Thoracic aorta (tissue), 2 donors: ENCODE measurements at places on chromosomes 13 and 19.

GRCh38 chr19:48614436-48615230 is at the start of gene FAM83E:
TSS of gene FAM83E (minus strand) at chr19:48615076. CDS start at chr19:48613372, 1,704 bp downstream.
- no peak for DNase-seq

- no peak for DNase-seq
Observed at GRCh38 chr19:30061223-30062064, 119.4 kb downstream of the URI1 start.

GRCh38 chr19:16359964-16360363 is 35.3 kb downstream of the KLF2 start:
- DNase-seq, result no peak

- peak; percentile 90 for DNase-seq
Observed at GRCh38 chr19:8513687-8514504, at the start of gene ZNF414. TSS of gene ZNF414 (minus strand) at chr19:8514167. CDS start at chr19:8514046, 121 bp downstream.

GRCh38 chr19:48454150-48454730 is 1.1 kb upstream of the KCNJ14 start:
- DNase-seq, result no peak

DNA sequence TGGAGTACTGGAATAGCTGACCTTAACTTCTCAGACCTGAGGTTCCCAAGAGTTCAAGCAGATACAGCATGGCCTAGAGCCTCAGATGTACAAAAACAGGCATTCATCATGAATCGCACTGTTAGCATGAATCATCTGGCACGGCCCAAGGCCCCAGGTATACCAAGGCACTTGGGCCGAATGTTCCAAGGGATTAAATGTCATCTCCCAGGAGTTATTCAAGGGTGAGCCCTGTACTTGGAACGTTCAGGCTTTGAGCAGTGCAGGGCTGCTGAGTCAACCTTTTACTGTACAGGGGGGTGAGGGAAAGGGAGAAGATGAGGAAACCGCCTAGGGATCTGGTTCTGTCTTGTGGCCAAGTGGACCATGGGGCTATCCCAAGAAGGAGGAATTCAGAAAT is 6.3 kb downstream of the KLK3 start:
- no peak for DNase-seq

GRCh38 chr19:1453525-1454364 is 3.8 kb downstream of the APC2 start:
- no peak for DNase-seq

DNA sequence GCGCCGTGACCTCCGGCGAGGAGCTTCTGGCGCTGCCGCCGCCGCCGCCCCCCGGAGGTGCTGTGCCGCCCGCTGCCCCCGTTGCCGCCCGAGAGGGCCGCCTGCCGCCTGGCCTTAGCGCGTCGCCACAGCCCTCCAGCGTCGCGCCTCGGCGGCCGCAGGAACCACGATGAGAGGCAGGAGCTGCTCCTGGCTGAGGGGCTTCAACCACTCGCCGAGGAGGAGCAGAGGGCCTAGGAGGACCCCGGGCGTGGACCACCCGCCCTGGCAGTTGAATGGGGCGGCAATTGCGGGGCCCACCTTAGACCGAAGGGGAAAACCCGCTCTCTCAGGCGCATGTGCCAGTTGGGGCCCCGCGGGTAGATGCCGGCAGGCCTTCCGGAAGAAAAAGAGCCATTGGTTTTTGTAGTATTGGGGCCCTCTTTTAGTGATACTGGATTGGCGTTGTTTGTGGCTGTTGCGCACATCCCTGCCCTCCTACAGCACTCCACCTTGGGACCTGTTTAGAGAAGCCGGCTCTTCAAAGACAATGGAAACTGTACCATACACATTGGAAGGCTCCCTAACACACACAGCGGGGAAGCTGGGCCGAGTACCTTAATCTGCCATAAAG is 4.8 kb downstream of the PDX1 start:
- no peak for DNase-seq

DNA sequence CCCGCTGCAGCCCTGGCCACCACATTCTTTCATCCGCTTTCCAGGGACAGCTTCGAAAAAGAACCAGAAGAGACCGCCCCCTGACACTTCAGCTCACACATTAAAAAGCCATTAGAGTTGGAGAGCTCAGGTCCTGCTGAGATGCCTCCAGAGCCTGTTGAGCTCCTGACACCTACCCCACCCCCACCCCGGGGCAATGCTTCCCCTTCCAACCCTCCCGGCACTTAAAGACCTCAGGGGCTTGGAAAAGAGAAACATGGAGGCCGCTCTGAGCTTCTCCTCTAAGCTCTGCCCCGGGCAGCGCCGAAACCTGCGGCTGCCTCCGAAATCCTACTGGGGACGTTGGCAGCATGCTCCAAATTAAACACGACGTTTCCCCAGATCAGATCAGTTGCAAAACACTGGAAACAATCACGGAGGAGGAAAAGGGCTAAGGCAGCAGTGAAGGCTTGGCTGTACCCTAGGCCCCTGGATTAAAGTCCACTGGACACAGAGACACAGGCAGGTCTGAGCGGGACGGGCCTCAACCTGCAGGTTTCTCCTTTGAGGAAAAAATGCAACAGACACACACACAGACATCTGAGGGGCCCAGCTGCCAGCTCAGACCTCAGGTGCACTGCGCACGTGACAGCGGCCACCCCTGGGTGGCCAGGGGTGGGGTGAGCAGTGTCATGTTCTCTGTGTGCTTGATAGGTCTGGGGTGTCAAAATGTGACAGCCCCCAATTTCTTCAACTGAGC is 9.6 kb downstream of the SH3GL1 start:
- DNase-seq, result no peak

GRCh38 chr19:11384778-11385129 is 640 bp upstream of the EPOR start:
- no peak for DNase-seq

DNA sequence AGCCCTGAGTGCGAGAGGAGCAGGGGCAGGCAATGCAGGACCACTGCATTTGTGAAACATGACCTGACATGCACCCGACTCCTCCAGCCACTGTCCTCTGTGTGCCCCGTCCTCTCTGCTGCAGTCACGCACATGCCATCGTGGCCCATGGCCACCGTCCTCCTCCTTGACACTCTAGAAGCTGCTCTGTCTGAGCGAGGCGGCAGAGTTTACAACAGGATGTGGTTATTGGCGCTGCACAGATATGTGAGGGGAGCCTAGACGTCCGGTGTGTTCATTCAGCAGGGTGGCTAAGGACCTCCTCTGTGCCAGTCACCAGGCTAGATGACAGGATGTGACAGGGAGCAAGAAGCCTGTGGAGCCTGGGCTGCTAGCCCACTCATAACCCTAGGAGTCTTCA is 277.8 kb downstream of the FOXO1 start:
- DNase-seq, result no peak

- DNase-seq, result no peak
Observed at GRCh38 chr19:7355871-7356270, 7.1 kb downstream of the ARHGEF18 start.

GRCh38 chr13:105202354-105202753 is 1333.1 kb downstream of the EFNB2 start:
- DNase-seq, result no peak

GRCh38 chr13:105719859-105720258 is 815.6 kb downstream of the EFNB2 start:
- no peak for DNase-seq

GRCh38 chr13:101474419-101474957 is 22.0 kb downstream of the ITGBL1 start:
- no peak for DNase-seq

DNA sequence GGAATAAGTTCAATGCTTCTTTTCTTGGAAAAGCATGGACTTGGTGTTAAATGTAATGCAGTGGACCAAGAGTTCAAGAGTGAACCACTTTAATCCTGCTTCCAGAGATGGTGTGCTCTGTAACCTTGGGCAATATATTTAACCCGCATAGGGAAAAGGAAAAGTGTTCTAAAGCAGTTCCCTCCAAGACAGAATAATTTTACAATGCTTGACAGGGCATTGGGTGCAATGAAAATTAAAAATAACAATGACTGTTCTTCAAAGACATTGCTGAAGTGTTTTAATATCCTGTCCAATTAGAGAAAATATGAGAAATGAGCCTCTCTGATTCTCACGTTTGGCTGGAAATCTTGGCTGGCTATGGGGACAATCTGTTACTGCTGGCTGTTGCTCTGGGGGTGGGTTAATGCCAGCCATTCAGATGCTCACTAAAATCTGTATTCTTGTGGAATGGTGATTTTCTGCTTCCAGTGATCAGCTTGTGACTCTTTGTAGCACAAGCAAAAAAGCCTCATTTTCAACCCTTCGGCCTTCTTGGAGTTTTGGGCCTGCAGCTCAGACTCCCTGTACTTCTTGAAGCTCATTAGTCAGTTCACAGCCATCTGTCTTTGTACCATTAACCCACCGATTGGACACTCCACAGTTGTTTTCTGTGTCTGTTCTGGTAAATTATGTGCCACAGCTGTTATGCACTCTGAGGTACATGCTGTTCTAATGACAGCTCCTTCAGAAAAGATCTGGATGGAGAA is 310.6 kb downstream of the LMO7 start:
- no peak for DNase-seq

- no peak for DNase-seq
Observed at GRCh38 chr13:20127262-20127561, 33.6 kb downstream of the GJA3 start.

- no peak for DNase-seq
Observed at GRCh38 chr13:49855930-49856329, 63.4 kb upstream of the KPNA3 start.

DNA sequence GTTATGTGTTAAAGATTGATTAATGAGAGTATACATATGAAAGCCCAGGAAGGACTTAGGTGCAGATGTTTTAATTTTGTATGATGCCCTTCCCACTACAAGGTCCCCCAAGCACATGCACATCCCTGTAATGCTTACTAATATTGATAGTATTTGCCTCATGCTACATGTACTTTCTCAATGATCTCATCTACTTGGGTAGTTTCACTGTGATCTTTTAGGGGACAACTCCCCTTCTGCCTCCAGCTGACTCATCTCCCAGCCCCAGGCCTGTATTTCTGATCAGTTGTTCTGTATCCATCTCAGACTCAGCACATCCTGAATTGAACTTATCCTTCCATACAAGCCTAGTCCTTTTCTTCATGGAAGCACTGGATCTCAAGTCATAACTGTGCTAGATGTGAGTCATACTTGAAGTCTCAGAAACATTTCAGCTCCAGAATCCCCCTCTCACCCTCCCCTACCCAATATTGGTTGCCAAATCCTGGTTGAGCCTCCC is 49.4 kb upstream of the INTS6 start:
- DNase-seq, result no peak

DNA sequence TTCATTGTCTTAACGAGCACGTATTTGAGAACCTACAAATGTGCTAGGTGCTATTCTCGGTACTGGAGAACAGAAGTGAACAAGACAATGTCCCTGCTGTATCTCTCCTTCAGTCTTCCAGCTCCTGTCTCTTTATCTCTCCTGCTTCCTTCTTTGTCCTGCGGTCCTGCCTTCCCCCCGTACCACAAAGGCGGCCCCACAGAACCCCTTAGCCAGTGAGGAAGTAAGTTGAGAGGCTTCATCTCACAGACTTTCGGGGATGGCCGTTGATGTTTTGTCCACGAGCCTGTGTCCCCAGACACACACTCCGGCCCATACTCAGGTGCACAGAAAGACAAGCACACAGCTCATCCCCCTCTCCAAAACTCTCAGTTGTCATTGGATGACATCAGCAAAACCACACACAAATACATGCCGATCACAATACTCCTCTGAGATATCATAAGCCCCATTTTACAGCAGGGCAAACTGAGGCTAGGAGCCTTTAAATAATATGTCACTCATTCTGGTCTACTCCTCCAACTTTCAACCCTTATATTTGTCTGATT is 507 bp upstream of the SWSAP1 start:
- DNase-seq, result no peak

DNA sequence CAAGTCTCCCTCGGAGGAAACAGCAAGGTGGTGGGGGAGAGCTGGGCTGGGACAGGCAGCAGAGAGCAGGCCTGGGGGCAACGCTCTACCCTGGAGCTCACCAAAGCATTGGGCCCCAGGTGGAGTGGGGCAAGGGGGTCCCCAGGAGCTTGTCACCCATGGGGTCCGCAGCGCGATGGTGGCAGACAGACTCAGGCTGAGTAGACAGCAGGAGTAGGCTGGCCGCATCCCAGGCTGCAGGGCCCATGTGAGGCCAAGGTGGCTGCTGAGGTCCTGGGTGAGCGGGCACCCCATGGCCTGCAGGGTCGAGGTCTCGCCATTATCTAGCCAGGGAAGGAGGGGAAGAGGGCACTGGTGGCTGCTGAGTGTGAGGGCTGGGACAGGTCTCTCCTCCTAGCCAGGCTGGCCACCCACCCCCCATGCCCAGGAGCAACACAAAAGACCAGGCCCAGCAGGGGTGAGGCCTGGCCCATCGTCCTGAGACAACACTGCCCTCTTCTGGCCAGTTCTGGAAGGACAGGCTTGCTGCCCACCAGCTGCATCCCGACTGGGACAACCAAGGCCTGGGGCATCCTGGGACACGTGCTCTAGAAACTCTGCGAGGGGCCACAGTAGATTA is 33.1 kb downstream of the CEBPG start:
- DNase-seq, result peak; percentile 31

DNA sequence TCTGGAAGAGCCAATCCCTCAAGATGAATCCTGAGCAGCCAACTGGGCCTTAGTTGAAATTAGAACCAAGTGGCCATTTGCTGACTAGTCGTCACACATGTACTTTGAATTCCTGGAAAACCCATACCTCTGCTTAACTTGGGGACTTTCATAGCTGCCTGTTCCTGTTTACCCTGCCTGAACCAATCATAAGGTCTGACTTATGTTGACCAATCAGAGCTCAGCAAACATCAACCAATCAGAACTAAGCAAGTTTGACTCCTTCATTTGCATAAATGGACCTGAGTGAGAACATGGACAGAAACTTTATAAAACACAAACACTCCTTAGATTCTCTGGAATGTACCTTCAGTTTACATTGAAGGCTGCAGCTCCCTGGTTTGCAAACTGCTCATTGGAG is 50.8 kb downstream of the LATS2 start:
- no peak for DNase-seq

DNA sequence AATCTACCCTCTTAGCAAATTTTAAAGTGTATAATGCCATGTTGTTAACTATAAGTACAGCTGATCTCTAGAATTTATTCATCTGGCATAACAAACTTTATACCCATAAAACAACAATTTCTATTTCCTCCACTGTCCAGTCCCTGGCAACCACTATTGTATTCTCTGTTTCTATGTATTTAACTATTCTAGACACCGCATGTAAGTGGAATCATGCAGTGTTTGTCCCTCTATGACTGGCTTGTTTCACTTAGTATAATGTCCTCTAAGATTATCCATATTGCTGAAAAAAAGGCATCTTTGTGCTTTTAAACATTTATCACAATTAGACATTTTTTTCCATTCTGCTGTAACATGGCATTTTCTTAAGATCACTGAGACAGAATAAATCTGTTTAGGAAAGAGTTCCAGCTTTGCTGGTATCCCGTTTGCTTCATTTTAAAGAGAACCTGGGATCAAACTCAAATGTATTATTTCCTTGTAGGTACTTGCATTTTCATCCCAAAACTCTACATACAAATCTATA is 1191.0 kb downstream of the SLITRK5 start:
- no peak for DNase-seq
